ENCODE measurements at places on chromosomes 11 and 22. TPM values are rescaled to one million over a fixed set of nuclear protein-coding genes. Genes with fewer than 3 reads are reported as not detected.

Gene FOSL1
- total RNA-seq: 147 TPM

Gene VSTM5
- under 0.01 TPM for total RNA-seq

Gene APOA5
- not detected for total RNA-seq

Gene DYNC2H1
- 14.3 TPM for total RNA-seq
